Left ventricle myocardium superior (tissue), 1 donor: ENCODE measurements at places on chromosomes 6 and 20.

- DNase-seq = no peak
Measured at GRCh38 chr6:87909849-87910248, 137.8 kb upstream of the SPACA1 start.

DNA sequence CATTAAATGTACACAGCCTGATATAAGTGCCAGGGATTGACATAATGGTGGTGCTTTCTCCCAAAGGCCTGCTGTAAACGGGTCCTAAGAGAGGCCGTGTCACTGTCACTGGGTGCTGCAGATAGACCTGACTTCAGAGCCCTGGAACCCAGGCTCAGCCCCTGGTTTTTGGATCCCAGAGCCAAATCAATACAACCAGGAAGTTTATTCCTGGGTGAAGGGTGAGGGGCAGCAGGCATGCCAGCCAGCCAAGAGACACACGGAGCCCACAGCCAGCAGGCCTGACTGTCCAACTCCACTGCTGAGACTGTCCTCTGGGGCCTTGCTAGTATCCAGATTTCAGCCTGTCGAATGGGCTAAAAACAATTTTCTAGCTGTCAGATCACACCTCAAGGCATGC lies 12.8 kb upstream of the ARMC12 start:
- DNase-seq = no peak

- DNase-seq = no peak
Measured at GRCh38 chr20:43681991-43682410, 15.1 kb downstream of the MYBL2 start.

DNA sequence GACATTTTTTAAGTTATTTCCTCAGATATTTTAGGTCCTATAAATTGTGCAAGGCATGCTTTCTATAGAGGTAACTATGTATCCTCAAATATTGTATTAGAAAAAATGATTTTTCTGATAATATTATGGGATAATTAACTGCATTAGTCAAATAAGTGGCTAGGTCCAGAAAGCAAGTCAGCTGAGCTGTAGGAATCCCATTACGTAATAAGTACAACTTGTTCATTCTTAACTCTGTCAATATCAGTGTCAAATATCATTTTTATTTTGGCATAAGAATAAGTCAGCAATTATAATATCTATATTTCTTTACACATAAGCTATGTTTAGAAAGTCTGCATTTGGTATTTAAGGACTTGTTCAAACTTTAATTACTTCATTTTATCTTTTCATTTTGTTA lies 830.9 kb upstream of the GJE1 start:
- no peak for DNase-seq

GRCh38 chr6:100296810-100297544 lies 167.7 kb downstream of the SIM1 start:
- no peak for DNase-seq

GRCh38 chr6:134723081-134723871 lies 226.6 kb downstream of the ALDH8A1 start:
- DNase-seq = no peak
